ENCODE measurements at places on chromosomes 7 and 10.

- peak; percentile 41 for DNase-seq
These were observed 274.8 kb upstream of the NRG3 start for GRCh38 chr10:81600185-81600584.

GRCh38 chr7:2701832-2702593 is 14.0 kb downstream of the AMZ1 start:
- DNase-seq = no peak

DNA sequence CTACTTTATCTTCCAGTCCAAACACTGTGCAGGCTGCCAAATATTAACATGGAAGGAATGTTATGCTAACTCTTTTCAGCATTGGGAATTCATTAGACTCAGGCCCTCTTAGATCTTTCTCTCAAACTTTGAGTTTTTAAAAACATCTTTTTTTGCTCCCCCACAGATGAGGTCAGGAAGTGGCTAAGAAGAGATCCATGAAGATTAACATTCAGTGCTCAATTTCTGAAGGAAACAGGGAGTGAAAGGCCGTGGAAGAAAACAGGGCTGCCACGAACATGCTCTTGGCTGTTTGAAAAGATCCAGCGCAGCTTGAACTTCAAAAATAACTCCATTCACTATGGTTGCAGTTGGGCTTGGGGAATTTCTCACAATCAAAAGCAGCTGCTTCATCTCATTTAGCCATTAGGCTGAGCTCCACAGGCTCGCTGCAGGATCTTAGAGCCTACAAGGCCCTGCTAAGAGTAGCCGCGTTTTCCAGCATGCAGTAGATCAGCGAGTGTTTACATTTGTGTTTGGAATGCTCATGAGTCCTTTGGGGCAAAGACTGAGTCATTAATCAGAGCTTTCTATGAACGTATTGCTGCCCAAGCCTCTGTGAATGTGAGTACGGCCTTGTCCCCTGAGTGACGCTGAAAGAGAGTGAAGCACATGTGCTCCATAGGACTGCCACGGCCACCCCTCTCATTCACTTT is 41.2 kb upstream of the TNS3 start:
- no peak for DNase-seq

DNA sequence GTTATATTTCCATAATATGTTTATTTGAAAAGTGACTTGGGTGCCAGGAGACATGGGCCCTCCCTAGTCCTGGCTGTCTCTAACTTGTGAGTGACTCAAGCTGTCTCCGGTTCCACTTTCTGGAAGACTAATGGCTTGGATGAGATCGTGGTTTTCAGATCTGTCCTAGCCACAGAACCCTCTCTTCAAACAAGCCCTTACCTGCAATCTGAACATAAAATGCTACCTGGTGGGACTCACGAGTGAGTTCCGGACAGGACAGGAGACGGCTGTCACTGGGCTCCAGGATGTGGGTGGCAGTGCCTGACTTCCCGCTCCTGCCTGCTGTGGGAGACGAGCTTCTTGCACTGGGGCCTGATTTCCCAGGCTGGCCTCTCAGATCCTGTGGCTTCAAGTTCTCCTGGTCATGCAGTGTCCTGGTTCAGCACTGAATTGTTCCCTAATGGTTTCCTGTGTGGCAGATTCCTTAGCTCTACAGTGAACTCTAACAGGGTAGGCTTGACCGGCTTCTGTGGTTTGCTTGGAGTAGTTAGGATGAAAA is 26.0 kb upstream of the PFKFB3 start:
- no peak for DNase-seq

DNA sequence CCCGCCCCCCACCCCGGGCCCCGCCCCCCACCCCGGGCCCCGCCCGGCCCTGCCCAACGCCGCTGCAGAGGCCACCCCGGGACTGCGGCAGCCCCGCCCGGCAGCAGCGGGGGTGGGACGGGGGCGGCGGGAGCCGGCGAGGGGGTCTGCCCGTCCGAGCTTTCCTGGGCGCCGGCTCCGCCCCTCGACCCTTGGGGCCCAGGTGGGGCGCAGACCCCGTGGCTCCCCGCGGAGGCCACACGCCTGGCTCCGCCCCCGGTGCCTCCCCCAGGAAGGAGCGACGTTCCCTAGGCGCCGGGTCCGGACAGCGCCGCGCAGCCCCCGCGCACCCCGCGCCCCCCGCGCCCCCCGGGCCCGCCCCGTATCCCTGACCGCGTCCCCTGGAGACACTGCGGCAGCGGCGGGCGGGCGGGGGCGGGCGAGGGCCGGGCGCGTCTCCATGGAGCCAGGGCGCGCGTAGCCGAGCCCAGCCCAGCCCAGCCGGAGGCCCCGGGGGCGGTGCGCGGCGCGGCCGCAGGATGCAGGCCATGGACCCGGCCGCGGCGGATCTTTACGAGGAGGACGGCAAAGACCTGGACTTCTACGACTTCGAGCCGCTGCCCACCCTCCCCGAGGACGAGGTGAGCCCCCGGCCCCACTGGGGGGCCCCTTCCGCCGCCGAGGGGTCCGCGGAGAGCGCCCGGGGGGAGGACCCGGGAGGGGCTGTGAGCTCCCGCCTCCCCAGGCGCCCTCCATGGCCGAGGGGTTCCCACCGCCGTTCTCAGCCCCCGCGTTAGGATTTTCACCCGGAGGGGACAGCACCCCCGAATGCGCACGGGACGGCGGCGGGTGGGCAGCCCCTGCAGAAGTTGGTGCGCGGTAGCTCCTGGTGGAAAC is at the start of gene KNDC1:
Gene KNDC1 (plus strand): TSS at position 270 of the 876 bp plus-strand sequence. CDS start 249 bp downstream, at position 519.
- no peak for DNase-seq

DNA sequence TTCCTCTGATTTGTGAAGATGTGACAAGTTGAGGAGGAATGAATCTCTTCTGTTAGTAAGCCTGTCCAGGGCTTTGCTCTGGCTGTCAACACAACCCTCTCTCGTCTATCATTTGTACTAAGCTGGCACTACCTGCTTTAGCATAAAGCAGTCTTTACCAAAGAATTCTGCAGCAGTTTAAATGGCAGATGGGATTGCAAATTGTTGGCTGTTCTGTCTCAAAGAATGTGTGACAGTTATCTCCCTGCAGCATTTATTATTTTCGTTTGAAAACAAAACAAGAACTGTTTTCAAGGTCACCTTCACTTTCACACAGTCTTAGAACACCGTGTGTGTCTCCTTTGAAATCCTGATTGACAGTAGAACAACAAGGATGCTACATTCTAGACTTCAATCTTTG is 4.8 kb upstream of the LAMB1 start:
- DNase-seq = no peak

DNA sequence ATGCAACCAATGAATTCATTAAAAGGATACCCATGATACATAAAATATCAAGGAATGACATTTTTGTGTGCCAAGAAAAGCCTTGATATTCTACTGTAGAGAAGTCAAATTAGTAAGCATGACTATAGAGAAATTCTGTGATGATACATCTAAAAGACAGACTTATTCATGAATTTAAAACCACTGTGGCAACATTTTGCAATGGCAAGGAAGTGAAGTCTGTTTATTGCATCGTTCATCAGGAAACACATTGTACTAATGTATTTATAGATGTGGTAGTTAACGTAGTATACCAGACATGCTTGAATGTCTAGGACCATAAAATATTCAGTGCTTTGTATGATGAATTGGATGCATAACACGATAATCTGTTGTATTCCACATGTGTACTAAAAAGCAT is 9.3 kb upstream of the CLEC5A start:
- no peak for DNase-seq

DNA sequence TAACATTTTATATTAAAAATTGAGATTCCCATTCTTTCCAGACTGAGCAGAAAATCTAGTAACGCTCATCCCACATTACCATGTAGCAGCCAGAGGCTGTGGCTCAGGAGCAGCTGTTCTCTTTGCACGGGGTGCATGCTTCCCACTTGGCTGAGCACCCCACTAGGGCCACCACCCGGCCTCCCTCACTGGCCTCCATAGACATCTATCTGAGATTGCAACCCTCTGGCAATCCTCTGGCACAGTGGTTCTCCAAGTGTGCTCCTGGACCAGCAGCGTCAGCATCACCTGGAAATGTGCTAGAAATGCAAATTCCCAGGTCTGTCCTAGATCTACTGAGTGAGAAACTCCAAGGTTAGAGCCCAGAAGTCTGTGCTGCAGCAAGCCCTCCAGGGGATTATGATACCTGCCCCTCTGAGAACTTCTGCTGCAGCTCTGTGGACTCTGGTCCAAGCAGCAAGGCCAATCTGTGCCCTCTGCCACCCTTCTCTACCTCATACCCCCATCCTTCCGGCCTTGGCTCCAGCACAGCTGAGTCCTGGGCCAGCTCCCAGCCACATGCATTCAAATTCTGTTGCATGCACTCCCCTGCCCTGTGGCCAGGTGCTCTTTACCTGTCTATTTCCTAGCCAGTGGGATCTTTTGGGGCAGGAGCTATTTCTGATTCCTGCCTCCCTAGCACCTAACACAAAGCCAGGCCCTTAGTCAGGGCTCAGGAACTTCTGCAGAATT is 301.5 kb downstream of the GRID1 start:
- no peak for DNase-seq

- DNase-seq = no peak
These were observed 145.7 kb downstream of the FGFR2 start for GRCh38 chr10:121452581-121452980.

GRCh38 chr7:135888740-135889139 is 88.4 kb downstream of the MTPN start:
- no peak for DNase-seq

DNA sequence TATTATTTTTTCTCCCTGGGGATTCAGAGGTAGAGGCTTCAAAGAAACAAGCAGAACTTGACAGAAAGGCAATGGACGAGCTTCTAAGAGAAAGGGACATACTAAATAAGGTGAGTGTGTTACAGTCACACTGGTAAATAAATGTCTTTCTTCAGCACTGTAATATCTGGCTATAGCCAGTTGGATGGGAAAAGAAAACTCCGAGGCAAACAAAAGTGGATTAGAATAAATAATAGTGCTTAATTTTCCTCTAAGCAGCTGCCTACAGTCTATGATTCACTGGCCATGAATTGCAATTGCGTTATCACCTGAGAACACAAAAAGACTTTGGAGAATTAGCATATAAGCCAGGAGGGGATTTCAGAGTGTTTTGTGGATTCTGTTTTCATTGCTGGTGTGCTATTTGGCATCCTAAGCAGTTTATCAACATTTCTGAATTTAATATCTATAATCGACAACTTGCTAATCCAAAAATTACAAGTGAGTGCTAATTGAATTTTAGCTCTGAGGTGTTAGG is 23.2 kb downstream of the CFAP58 start:
- no peak for DNase-seq

GRCh38 chr7:5533821-5534367 is 110.3 kb upstream of the TNRC18 start:
- DNase-seq = no peak

- DNase-seq = no peak
These were observed 117.7 kb downstream of the PFKFB3 start for GRCh38 chr10:6320320-6321010.

DNA sequence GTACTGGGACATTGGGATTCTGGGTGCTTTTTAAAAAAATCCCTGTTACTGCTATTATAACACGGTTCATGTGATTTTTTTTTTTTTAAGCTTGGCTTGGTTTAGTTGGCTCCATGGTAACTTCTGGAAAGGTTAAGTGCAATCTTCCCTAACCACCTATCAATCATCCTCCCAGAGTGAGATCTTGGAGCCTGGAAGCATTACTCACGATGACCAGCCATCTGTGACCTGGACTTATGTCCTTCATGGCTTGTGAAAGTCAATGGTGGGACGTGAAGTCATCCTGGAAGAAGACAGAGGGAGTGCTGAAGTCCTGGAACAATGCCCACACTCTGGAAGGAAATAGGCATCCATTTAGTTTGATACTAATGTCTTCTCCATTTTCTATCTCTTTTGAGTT is 135.5 kb upstream of the FRMD4A start:
- peak; percentile 98 for DNase-seq

GRCh38 chr10:67630904-67631303 is 65.1 kb downstream of the CTNNA3 start:
- DNase-seq = no peak

DNA sequence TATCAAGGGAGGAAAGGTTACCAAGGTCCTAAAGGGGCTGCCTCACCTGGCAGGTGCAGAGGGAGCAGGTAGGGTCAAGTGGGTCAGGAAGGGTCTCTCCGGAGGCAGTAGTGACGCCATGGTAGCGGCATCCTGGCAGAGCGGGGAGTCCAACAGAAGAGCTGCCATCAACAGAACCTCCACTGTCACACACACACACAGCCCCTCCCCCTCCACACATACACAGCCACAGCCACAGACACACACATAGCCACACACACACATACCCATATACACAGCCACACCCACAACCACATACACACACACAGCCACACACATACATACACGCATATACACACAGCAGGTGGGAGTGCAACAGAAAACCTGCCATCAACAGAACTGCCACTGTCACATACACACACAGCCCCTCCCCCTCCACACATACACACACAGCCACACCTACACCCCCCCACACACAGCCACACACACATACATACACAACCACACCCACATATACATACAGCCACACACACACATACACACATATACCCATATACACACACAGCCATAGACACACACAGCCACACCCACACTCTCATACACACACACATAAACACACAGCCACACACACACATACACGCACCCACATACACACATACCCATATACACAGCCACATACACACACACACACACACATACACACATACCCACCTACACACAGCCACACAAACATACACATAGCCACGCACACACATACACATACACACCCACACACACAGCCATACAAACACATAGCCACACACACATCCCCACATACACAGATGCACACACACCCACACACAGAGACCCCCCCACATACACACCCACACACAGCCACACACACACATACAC is 23.1 kb downstream of the KCP start:
- DNase-seq = no peak

DNA sequence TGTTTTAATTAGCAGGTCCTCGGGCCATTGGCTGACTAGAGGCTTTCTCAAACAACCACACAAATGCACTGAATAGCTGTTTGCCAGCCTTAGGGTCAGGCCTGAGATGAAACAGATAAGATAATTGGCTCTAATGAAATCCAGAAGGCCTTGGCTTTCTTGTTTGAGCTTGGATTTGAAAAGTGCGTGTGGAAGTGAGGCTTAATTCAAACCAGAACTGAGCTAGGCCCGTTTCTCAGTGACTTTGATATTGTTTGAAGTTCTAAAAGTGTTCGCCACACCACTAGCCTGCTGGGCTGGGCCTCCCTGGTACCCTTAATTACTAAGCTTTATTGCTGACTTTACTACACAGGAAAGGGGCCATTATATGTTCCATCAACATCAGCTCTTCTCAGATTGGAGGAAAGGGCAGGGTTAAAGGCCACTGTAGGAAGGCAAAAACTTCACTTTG is 270.6 kb downstream of the TWIST1 start:
- DNase-seq = no peak

GRCh38 chr10:89337484-89337883 is 9.7 kb downstream of the IFIT3 start:
- peak; percentile 70 for DNase-seq
